ENCODE measurements at places on chromosomes 6 and 20.

DNA sequence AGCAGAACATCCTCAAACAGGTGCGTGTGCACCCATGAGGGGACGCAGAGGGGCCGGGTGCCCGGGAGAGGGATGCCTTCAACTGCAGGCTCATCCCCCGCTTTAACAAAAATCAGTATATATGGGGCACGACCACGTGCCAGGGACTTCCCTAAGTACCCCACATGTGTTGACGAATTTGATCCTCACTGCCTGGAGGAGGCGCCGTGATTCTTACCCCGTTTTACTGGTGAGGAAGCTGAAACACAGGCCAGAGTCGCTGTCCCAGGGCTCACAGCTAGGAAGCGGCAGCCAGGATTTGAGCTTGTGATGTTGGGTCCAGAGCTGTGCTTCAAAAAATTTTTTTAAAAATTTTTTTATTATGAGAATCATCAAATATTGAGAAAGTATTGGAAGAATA is 44.8 kb downstream of the ITPR3 start:
- no peak for DNase-seq

DNA sequence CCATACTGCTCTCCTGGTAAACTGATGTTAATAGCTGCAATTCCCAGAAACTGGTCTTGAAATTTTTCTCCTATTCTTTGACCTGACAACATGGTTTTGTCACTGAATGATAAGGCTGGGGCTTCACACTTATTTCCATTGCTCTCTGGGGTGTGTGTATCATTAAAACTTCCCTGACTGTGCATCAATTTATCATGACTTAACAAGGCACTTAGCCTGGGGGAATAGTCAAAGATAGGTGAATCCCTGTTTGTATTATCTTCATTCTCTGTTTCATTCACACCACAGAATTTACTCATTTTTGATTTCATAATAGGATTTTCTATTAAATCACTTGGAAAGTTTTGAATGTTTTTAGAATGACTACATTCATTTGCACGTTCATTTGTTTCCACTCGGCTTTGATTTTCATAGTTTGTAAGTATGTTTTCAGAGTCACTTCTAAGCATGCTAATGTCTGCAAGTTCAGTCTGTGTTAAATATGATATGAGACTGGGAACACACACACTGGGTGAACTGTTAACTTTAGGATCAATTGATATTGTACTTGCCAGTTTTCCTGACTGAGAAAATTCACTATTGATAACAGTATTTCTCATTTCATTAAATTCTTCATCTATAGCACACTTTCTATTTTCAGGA is 35.5 kb downstream of the DST start:
- DNase-seq, result no peak

GRCh38 chr6:114090626-114091025 is 119.7 kb upstream of the HDAC2 start:
- no peak for DNase-seq

GRCh38 chr6:80440496-80441115 is 334.1 kb downstream of the BCKDHB start:
- DNase-seq, result no peak

DNA sequence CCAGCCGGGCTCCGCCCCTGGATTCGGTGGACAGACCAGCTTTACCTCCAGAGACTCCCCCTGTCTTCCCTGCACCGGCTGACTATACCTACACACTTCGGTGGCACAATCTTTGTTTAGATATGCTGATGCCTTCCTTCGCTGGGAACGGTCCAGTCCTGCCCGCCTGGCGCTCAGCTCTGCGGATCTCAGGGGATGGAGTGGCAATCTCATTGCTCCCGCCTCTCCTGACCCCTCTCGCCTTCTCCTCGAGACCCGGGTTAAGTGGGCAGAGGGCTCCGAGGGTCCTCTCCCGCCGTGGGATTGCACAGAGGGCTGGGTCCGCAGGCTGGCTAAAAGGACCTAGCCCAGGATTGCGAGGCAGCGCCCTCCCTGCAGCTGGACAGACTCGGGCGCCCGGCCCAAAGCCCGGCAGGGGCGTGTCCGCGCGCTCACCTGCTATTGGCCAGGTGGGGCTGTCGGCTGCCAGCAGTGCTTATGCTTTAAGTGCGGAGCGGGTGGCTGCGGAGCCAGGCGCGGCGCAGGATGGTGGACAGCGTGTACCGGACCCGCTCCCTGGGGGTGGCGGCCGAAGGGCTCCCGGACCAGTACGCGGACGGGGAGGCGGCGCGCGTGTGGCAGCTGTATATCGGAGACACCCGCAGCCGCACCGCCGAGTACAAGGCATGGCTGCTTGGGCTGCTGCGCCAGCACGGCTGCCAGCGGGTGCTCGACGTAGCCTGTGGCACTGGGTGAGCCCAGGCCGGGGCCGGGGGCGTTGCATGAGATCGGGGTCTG is at the start of gene GNMT:
TSS of gene GNMT (plus strand) at position 512 of the 777 bp plus-strand sequence. CDS start at position 526, 14 bp downstream.
- peak; percentile 63 for DNase-seq

DNA sequence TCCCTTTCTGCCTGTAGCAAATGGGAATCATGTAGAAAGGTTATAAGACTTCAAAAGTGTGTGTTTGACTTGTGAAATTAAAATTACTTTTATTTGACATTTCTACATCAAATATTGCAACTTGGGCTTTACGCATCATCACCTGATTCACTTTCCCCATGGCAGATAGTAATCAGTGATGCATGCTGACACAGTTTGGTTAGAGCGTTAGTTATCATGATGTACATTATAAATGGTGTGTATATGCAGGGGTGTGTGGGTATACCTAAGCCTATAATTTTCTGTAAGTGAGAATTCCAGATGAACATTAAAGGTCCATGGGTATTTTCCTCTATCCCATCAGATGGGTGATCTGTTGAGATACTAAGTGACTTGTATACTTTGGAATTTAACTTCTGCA is 141.5 kb downstream of the KLHL32 start:
- no peak for DNase-seq

GRCh38 chr20:25453035-25453810 is 45.8 kb downstream of the GINS1 start:
- DNase-seq, result no peak

DNA sequence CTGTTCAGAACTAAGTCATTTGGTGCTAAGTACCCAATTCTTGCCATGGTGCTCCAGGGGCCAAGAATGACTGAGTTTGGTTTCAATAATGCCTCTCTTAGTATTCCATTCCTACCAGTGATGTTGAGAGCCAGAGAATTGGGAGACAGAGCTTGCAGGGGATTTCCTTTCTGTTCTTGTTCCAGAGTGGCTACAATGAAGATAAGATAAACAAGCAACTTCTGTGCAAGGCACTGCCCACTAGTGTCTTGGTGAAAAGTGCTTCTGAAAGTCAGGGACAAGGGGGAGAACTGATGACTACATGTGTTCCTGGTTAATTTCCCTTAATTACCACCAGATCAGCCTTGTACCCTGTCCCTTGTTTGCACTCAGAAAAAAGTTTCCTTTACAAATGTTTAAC is 421.6 kb downstream of the BCKDHB start:
- DNase-seq, result no peak

DNA sequence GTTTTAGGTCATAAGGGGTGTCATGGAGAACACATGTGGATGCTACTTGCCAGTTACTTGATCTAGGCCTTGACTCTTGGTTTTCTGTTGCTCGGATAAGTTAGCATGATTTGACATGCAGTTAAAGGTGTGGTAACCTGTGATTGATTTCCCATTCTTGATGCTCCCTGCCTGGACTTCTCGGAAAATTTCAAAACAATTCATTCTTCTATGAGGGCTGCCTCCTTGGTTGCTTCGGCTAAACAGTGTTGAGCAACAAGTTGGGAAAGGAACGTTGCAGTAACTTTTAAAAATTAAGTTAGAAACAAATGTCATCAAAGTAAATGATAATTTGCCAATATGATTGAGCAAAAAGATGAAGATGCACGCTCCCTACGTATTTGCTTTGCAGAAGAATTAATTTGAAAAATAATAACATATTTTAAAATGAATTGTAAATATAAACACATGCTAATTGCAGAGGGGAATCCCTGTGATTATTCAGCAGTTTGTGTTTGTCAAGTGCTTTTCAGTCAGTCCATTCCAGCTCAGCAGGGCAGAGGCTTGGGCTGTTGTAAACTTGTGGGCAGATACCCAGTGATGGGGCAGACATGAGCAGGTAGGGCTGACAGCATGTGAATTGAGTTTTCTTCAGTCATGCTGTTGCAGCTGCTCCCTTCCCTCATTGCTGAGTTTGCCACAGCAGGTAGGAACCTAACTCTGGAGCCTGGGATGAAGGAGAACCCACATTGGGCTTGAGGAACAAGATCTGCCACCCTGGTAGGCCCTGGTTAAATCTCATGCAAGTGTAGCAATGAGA is 110.2 kb downstream of the ESR1 start:
- no peak for DNase-seq

- peak; percentile 71 for DNase-seq
Measured at GRCh38 chr20:33299111-33299603, 16.1 kb downstream of the BPIFB1 start.

- DNase-seq, result peak; percentile 66
Measured at GRCh38 chr6:2765896-2766766, 938 bp downstream of the WRNIP1 start.

- no peak for DNase-seq
Measured at GRCh38 chr20:9331707-9332435, 182.5 kb upstream of the LAMP5 start.

GRCh38 chr6:148085631-148086331 is 256.9 kb upstream of the SASH1 start:
- DNase-seq, result no peak

DNA sequence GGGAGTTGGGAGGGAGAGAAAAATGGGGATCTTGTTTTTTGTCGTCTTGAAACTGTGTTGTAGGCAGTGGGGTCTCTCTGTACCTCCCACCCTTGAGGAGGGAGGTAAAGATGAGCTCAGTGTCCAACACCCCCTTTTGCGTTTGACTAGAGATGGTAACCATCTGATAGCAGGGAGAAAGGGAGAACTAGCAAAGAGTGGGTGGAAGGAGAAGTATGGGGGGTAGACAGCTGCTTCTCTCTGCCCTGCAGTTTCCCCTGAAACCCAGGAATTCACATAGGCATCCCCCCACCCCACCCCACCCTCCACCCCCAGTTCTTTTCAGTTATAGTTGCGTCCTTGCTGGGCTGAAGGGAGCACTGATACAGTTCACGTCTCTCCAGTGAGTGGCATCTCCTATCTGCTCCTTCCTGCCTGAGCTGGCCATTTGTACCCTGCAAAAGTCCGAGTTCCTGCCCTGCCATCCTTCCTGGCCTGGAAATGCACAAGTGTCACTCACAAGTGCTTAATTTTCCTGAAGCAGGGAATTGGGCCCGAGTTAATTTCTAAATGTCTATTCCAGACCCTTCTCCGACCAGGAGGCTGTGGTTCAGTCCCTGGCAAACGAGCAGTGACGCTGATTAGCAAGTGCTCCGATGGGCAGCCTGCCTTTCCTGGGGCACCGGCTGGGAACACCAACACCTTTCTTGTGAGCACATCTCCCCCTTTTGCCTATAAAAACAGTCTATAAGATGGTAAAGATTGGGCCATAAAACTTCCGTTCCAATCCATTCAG is 1.5 kb downstream of the SIRPA start:
- DNase-seq, result no peak

DNA sequence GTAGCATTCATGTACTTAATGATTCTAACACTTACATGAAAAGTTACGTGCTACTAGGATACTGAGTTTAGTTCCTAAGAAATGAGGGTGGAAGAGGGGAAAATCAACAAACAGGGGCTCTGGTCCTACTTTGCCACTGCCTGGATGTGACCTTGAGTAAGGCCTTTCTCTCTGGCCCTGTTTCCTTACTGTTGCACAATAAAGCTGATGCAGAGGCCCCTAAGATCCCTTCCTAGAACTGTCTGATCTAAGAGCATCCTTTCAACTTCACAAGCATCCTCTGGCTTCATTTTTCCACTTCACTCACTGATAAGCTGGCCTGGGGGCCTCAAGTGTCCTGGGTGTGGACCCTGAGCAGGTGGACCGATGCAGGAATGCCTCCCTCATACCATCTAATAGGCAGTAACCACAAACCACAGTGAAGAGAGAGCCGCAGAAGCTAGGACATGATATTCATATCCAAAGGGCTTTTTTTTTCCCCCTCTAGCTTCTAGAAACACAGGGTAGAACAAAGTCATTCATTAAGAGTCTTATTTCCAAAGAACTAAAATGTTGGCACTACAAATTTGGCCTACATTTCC is 21.6 kb downstream of the FKBP1A start:
- no peak for DNase-seq

DNA sequence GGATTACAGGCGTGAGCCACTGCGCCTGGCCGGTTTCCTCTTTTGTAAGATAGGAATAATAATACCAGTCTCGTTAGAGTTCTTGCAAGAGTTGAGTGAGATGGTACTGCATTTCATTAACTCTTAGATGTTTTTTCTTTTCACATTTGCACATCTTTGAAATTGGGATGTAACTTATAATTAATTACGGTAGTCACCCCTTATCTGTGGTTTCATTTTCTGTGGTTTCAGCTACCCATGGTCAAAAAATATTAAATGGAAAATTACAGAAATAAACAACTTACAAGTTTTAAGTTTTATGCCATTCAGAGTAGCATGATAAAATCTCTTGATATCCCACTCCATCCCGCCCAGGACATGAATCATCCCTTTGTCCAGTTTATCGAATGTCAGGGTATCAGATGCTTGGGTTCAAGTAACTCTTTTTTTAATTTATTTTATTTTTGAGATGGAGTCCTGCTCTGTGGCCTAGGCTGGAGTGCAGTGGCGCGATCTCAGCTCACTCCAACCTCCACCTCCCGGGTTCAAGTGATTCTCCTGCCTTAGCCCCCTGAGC is 15.4 kb downstream of the PTK7 start:
- DNase-seq, result no peak

All from right forelimb (tissue), 1 donor.